Stimulated activated CD4-positive, alpha-beta T cell treated with anti-CD3 and anti-CD28 coated beads, Interleukin-2, amount 100 ng/mL, for 4 hours (primary cell): ENCODE measurements at places on chromosomes 7 and 10.

DNA sequence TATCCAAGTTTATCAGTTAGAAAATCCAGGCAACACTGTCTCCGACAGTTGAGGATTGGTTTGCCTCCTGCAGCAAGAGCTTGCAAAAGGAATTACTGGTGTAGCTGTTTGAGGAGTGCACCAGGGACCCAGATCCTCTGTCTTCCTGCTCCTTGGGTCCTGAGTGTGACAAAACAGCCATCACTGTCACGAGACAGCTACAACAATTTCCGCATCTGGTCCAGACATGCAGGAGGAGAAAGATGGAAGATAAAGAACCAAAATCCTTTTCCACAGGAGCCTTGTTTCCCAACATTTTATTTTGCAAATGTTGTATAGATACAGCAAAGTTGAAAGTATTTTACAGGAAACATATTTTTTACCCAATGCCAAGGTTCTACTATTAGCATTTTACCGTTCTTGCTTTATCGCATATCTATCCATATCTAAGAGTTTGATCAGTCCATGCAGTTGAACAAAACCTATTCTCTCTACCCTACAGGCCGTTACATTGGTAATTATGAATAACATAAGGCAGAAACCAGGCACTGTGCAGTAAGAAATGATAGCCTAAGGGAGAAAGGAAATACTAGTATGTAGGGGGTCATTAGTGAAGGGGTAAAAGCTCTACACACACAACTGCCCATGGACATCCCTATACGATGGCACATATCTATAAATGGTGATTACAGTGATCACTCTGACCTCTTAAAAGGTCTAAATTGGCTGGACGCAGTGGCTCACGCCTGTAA is 54.9 kb downstream of the FAM204A start:
- DNase-seq, result no peak

DNA sequence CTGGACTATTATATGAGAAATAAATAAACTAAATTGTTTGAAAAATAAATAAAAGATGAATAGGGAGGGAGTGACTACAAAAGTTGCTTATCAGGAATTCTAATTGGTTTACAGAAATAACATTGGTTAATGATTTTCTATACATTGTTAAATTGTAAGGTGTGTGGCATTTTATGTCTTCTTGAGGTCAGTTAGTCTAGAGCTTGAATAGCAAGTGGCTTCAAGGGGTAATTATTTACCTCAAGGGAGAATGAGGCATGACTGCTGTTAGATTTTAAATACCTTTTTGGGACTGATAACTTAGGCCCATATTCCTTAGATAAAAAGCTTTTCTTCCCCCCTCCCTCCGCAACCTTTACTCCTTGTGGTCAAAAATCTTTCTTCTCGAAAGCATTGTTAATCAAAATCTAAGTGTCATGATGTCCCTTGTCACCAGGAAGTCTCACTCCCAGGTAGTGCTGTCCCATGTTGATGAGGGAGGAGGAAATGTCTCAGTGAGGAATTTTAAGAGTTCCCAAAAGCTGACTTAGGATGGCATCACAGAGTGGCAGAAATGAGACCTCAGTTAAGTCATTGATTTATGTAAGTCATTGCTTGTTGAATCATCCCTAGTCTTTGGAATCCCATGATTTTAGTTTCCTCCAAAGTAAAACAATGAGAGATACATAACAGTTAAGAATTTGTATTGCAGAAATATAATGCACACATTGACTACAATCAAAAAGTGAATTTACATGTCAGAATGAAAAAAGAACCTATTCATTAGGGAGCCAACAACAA is 71.5 kb downstream of the MAPK8 start:
- no peak for DNase-seq

DNA sequence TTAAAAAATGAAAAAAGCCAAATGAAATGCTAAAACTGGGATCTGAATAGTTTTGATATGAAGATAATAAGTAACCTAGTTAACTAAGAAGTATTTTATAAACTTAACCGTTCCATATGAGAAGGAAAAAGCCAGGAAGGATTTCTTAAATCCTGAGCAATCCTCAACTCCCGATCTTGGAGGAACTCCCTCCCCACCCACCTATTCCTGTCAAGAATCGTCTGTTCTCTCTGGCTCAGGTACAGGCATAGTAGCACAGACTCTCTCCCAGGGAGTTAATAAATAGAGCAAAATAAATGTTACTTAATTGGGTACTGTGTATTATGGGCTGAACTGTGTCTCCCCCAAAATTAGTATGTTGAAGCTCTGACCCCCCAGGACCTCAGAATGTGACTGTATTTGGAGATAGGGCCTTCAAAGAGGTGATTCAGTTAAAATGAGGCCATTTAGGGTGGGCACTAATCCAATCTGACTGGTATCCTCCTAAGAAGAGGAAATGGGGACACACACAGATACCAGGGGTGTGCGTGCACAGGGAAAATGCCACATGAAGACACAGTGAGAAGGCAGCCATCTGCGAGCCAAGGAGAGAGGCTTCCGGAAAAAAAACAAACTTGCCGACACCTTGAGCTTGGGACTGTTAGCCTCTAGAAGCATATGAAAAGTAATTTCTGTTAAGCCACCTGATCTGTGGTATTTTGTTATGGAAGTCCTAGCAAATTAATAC is 28.7 kb downstream of the PUS7 start:
- DNase-seq, result no peak

DNA sequence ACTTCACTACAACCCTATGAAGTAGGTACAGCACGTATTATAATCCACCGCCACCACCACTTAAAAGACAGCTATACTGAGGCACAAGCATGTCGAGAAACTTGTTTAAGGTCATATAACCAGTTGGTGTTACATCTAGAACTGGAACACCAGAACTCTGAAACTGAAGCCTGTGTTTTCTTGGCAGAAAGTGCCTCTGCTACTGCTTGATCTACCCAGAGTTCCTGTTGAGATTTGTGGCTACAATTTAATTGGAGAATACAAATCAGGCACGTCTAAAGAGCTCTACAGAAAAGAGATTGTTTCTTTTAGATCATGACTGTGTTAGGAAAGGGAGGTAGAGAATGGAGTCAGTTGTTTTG is 4.3 kb upstream of the ADD3 start:
- no peak for DNase-seq

DNA sequence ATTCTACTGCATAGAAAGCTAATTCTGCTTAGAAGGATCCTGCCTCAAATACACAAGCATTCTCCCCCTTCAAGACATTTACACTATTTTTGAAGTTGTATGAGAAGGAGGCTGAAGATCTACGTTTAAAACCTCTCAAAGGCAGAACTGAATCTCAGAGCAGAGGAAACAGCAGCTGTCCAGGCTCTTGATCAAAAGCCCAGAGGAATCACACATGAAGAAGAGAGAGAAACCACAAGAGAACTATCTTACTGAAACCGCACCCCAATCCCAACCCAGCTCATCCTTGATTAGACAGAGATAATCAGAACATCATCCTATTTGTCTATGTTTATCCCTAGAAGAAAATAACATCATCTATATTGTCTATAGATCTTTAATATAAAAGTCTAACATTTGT is 2.2 kb upstream of the DNAJC1 start:
- DNase-seq, result no peak

DNA sequence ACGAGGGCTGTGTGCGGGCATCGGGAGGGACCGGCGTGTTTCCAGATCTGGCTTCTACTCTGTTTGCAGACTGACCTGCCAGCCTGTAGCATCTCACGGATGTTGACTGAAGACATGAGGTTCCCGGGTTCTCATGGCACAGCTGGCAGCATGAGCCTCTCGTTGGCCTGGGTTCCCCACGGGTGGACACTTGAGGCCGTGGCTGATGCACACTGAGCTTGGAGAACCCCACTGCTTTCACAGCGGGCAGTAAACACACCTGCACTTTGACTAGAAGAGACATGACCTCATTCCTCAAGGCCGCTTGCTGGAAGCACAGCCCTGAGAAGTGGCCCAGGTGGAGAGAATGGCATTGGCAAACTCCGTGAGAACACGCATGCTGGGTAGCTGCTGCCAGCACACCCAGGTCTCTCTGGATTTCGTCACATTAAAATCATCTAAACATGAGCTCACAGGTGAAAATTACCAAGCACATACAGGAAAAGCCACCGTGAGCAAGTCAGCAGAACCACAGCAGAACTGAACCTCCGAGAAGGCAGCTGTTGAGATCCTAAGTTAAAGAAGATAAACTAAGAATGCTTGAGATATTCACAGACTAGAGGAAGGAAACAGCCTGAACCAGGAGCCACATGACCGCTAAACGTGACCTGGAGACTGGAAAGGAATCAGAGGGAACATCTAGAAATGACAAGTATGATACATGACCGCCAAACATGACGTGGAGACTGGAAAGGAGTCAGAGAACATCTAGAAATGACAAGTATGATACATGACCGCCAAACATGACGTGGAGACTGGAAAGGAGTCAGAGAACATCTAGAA is 32.5 kb downstream of the BNIP3 start:
- no peak for DNase-seq

DNA sequence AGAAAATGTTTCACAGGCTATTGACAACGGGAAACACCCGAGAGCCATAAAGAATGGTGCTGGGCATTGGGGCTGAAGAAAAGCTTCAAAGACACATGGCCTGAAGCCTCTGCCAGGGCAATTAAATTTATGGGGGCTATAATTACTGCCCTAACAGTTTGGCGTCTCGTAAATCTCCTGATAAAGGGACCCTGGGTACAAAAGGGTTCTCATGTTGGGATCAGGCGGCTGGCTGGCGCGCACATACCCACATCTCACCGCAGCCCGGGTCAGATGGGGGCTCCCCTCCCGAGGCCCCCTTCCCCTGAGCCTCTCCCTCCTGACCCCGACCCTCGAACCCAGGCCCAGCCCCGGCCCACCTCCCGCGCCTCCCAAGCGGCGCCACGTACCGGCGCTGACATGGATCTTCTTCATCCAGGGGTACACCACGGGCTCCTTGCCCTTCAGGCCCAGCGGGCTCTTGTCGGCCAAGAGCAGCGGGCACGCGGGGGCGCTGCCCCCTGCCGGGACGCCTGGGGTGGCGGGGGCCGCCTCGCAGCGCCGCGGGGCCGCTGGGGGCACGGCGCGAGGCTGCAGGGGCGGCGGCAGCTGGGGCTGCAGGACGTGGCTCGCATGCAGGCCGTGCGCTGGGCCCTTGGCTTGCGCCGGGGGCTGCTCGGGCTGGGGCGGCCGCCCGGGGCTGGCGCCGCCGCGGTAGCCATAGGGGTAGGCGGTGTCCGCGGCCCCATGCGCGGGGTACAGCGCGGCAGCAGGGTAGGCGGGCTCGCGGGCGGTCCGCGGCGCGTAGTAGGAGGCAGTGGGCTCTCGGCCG is 623 bp downstream of the HOXA4 start:
- DNase-seq, result no peak

DNA sequence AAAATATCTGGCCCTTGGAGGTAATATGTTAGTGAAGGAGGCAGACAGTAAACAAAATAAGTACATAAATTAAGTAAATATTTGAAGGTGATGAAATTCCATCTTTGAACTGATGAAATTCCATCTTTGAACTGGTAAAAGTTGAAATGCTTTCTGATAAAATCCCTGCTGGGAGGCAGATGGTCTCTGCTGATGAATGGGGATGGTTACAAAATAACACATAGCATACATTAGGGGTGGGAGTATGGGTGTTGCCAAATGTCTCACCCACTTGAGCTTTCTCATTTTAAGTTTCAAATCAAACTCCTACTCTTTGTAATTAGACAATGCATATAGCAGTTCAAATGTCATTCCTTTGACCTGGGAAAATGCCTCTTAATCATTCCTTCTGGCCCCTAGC is 77.5 kb upstream of the SORCS3 start:
- DNase-seq, result no peak

DNA sequence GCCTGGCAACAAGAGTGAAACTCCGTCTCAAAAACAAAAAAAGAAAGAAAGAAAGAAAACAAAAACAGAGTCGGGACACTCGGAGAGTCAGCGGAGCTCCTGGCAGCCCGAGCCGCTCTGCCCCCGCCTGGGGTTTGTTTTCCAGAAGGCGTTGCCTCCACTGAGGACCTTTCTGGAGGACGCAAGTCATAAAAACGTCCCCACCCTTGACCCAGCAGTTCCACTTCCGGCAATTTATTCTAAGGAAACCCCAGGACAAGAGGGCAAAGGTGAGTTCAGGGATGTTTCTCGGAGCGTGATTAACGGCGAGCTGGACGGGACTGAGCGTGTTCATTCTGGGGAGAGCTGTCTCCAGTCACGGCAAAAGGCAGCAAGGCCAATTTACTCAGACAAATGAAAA is 27.0 kb upstream of the SUN1 start:
- DNase-seq, result no peak

DNA sequence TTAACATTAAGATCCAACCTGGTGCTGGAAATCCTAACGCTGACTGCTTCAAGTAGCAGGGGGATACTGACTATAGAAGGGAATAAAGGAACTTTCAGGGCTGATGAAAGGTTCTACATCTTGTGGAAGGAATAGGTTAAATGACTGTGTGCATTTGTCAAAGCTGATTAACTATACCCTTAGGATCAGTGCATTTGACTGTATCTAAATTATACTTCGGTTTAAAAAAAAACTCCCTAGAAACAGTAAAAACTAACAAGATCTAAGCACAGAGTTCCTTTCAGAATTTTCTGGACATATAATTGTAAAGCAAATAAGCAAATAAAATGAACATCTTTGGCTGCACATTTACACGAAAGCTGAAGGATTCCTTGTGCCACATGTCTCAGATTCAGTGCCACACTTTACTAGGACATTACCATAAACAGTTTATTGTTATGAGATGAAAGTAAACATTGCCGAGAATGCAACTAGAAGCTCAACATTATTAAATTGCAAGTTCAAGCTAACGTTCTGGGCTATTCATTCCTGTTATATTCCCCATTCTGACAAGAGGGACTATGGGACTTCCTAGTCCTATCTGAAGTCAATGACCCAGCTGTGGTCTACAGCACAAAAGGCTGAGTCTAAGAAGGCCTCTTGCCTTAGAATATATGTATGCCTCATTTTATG is 20.7 kb downstream of the ANK3 start:
- DNase-seq, result no peak

DNA sequence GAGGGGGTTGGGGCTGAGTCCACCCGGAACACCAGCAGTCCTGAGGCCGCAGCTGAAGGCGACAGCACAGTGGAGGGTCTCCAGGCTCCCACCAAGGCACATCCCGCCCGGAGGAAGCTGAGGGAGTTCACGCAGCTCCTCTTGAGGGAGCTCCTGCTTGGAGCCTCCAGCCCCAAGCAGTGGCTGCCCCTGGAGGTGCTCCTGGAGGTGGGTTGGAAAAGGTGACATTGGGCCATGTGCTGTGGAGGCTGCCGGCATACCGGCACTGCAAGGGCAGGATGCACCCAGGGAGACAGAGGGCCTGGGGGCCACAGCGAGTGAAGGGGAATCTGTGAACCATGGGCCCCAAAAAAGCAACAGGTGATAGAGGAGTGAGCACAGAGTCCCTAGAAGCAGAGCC is 119.4 kb downstream of the LRRC18 start:
- no peak for DNase-seq

GRCh38 chr7:92763636-92764423 is 72.5 kb downstream of the CDK6 start:
- no peak for DNase-seq

- DNase-seq, result no peak
Measured at GRCh38 chr7:75604408-75604807, 112.3 kb downstream of the SPDYE5 start.

- no peak for DNase-seq
Measured at GRCh38 chr10:804787-805619, 115.5 kb upstream of the DIP2C start.

GRCh38 chr10:132987671-132988571 is 45.6 kb upstream of the CFAP46 start:
- no peak for DNase-seq
